ENCODE measurements at places on chromosomes 6 and 20.
A peak's percentile ranks its signal among the peaks of the same experiment; 100 is the strongest.

DNA sequence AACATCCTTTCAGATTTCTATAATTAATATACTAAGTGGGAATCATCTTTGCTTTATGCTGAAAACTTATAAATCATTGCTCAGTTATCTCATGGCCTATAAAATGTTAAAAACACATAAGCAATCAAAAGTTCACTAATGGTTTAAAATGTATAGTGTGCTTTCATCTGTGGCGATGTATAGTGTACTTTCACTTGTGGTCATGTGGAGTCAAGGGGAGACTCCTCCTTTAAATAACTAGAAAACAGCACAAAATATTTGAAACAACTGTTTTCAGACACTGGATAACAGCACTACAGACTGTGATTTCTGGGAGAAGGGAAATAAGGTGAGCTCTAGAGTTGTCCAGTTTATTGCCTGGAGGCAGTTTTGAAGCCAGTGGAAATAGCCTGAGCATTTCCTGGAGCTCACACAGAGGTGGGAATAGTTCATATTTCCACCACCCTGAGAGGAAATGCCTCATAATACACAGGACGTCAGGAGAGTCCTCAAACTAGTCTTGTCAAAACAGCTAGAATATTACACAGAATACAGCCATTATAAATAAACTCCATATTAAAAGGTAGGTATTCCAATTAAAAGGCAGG, 89.4 kb downstream of the CEP162 start:
- DNase-seq = no peak

DNA sequence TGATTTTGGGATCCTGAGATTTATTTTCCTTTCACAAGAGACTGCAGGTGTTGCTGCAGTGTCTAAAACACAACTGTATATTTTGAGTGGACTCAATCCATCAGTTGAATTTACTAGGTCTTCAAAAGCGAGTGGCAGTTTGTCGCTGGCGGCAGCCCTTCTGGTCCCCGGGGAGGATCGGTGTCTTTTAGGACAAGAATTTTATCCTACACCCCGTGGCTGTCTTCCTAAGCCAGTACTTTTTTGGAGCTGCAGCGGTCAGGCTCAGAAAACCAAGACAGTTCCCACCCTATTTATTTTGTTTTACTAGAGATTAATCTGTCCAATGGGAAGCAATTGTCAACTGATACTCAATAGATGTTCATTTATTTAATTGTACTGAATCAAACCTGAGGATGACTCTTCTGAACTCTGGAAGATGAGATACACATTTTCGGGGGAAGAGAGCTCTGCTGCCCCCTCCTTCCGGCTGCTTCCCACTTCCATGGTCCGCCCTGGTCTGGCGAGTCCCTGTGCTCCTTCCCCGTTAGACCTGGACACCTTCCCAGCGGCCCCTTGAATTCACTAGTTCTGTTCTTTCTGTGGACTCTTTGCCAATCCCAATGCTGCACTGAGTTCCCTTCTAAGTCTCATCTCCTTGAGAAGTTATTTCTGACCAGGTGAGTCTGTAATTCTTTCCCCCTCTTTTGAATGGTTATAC, 90.6 kb downstream of the ERMARD start:
- no peak for DNase-seq

- peak; percentile 28 for DNase-seq
Measured at GRCh38 chr6:143026696-143027449, 33.8 kb upstream of the AIG1 start.

- DNase-seq = no peak
Measured at GRCh38 chr6:142855893-142856623, 88.9 kb downstream of the HIVEP2 start.

- DNase-seq = no peak
Measured at GRCh38 chr6:155548576-155548975, 92.9 kb upstream of the NOX3 start.

GRCh38 chr6:111874025-111874415, 768 bp upstream of the FYN start:
- peak; percentile 62 for DNase-seq

DNA sequence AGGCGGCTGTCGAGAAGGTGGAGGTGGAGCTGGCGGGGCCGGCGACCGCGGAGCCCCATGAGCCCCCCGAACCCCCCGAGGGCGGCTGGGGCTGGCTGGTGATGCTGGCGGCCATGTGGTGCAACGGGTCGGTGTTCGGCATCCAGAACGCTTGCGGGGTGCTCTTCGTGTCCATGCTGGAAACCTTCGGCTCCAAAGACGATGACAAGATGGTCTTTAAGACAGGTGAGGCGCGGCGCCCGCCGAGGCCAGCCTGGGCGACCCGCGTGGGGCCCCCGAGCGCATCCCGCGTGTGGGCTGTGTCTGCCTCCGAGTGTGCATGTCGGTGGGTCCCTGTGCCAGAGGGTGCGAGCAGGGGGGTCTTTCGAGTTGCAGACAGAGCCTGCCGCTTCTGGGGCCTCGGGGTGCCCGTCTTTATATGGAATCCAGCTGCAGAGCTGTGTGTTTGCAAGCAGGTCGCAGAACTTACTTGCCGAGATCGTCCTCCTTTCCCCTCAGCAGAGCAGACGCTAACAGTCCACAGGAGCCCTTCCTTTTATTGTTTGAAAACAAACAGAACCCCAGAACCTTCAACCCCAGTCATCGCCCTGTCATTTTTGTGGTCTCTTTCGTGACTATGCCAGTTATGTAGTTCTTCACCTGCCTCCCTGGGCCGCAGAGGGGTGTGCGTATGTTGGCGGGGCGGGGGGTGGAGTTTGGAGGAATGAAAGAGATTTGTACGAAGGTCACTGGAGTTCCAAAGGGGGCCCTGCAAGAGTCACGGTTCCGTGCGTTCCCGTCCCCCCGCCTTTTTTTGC, 766 bp downstream of the SLC16A10 start:
- peak; percentile 66 for DNase-seq

- no peak for DNase-seq
Measured at GRCh38 chr6:19892260-19892659, 55.1 kb downstream of the ID4 start.

- DNase-seq = no peak
Measured at GRCh38 chr6:47146431-47147174, 104.5 kb upstream of the ADGRF1 start.
